ENCODE measurements at places on chromosomes 12 and 14.

GRCh38 chr14:52840877-52841276, 49.5 kb upstream of the GNPNAT1 start:
- no peak for DNase-seq

GRCh38 chr12:8035440-8036010, 3.0 kb downstream of the FOXJ2 start:
- no peak for DNase-seq

- DNase-seq: no peak
Measured at GRCh38 chr14:26694521-26694920, 96.7 kb upstream of the NOVA1 start.

- DNase-seq: no peak
Measured at GRCh38 chr14:101562659-101563351, 1.5 kb downstream of the DIO3 start.

DNA sequence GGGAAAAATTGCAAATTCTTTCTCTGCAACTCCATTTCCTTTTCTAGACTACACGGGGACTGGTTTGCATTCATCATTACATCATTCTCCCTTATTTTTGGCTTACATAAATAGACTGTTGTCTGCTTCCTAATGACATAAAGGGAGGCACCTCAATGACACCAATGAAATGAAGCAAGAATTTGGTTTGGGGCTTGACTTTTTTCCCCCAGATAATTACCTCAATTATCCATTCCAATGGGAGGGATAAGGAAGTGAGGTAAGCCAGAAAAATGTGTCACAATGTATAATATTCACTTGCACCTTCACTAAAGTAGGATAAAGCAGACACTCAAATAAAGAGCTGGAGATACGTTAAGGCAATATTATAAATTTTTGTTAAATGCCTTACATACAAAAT, 240.6 kb upstream of the GRIP1 start:
- no peak for DNase-seq

DNA sequence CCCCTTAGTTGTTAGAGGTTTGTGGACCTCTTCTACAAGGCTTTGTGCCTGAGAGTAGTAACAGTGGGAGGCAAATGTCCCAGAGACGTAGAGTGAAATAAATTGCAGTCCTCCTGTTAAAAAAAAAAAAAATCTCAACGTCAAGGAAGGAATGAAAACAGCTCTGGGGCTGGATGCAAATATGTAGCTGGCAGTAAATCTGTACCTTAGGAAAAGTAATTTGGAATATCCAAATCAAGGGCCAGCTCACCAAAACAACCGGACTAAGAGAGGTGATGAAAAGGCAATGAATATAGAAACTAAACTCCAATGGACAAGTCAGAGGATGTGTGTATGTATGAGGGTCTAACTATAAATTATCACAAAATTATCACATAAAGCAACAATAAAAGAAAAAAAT, 27.0 kb downstream of the SINHCAF start:
- no peak for DNase-seq

DNA sequence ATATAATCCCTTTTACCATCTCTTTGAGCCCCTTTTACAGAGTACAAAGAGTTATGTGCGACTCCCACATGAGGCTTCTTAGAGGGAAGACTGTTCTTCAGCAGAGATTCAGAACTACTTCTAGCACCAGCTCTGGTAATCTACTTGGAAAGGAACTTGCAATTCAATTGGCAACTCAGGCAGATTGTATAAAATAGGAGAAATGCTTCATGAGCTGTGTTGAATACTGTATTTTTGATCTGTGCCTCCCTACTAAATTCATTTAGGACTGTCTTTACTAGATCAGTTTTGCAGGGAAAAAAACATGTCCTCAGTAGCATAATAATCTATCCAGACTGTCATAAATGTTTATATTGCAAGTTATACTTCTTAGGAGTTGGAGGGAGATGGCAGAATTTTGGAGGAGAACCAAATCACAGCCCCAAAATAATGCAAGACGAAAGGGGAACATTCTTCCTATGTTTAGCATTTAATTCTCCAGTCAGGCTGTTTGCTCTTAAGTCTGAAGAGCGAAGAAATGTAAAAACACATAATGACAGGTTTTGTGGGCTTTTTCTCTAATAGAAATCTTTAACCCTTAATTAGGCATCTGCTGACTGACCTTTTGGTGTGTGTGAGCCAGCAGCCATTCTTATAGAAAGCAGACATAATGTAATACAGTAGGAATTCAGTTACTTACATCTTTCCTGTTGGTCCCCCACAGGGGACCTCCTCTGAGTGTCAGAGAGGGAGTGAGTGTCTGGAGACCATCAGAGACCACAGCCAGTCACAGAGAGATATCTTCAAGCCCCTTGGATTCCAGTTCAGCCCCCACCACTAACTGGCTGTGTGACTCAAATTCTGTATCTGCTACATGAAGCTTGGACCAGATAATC, 3.9 kb downstream of the ANO4 start:
- no peak for DNase-seq

DNA sequence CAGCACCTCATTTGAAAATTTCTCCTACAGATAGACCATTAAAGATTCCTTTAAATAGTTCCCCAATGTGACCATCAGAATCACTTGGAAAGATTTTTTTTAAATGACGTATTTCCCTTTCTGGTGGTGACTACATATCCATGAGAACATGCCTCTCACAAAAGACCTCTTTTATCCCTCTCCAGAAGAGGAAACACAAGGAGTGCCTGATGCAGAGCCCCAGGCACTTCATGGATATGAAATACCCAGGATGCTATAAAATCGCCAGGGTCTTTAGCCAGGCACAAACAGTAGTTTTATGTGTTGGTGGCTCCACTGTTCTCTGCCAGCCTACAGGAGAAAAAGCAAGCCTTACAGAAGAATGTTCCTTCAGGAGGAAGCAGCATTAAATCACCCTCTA, 97.1 kb downstream of the ETNK1 start:
- DNase-seq: no peak

- no peak for DNase-seq
Measured at GRCh38 chr12:26231470-26231869, 36.1 kb downstream of the SSPN start.

GRCh38 chr12:39902821-39903220, 203.1 kb downstream of the SLC2A13 start:
- no peak for DNase-seq

DNA sequence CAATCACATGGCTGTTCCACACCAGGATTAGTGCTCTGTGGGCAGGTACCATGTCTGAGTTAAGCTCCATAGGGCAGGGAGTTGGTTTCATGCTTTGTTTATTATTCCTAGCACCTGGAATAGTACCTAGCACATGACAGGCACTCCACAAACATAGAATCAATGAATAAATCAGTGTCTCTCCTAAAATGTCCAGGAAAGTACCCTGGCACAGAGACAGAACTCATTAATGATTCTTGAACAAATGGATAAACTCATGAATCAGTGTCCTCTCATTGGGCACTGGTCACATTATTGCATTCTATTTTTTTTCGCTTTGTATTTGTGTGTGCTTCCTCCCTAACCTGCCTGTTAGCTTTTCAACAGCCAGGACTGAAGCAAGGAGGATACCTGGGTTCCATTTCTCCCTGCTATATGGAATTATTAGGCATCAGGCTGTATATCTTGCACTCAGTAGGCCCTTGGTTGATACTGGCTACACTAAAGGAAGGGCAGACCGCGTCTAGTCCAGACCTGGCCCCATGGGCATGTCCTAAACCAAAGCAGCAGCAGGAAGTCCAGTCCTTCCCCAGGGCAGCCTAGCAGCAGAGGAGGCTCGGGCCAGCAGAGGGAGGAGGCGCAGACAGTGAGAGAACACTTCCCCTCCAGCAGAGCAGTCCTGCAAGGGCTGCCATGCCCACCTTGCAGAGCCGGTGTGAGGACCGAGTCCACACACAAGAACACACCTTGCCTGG, 18.4 kb downstream of the HDAC7 start:
- no peak for DNase-seq

- DNase-seq: no peak
Measured at GRCh38 chr12:42010715-42011114, 134.0 kb downstream of the GXYLT1 start.

DNA sequence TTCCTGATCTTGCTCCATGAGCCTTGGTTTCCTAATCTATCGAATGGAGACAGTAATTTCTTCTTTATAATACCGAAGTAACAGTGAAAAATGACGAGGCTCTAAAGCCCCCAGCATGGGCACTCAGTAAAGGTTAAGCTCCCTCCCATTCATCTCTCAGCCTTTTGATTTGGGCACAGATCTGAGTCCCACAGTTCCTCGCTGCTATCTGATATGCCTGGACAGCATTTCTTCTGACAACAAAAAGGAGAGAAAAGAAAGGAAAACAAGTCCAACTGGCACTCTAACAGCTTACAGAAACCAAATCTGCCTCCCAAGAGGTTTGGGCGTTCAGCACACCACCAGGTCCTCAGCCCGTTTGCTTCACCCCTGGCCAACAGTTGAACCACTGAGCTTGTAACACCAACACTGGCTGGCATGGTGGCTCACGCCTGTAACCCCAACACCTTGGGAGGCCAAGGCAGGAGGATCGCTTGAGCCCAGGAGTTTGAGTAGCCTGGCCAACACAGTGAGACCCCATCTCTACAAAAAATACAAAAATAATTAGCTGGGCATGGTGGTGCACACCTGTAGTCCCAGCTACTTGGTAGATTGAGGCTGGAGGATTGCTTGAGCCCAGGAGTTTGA, 19.5 kb downstream of the CCDC88C start:
- DNase-seq: no peak

DNA sequence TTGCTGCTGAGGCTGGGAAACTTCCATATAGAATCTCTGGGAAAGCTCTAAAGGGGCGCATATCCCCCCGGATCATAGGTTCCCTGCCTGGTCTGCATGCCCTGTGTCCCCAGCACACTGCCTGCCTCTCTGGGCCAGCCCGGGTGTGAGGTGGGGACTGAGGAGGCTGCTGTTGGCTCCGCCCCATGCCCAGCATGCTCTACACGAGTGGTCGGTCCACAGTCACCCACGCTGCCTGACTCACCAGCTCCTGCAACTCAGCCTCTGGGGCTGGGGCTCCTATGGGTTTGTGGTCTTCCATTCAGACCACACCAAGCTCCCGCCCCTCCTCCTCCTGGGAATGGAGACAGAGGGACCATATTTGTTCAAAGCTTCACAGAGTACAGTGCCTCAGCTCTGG, 88.5 kb upstream of the ANO2 start:
- no peak for DNase-seq

DNA sequence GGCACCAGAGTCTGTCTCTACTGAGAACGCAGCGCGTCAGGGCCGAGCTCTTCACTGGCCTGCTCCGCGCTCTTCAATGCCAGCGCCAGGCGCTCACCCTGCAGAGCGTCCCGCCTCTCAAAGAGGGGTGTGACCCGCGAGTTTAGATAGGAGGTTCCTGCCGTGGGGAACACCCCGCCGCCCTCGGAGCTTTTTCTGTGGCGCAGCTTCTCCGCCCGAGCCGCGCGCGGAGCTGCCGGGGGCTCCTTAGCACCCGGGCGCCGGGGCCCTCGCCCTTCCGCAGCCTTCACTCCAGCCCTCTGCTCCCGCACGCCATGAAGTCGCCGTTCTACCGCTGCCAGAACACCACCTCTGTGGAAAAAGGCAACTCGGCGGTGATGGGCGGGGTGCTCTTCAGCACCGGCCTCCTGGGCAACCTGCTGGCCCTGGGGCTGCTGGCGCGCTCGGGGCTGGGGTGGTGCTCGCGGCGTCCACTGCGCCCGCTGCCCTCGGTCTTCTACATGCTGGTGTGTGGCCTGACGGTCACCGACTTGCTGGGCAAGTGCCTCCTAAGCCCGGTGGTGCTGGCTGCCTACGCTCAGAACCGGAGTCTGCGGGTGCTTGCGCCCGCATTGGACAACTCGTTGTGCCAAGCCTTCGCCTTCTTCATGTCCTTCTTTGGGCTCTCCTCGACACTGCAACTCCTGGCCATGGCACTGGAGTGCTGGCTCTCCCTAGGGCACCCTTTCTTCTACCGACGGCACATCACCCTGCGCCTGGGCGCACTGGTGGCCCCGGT, at the start of gene PTGDR:
Gene PTGDR, plus strand, starts transcription at position 198 of the 778 bp plus-strand sequence. Its CDS starts 117 bp downstream, at position 315.
- no peak for DNase-seq

GRCh38 chr12:94795044-94795443, 144.7 kb upstream of the TMCC3 start:
- DNase-seq: no peak

DNA sequence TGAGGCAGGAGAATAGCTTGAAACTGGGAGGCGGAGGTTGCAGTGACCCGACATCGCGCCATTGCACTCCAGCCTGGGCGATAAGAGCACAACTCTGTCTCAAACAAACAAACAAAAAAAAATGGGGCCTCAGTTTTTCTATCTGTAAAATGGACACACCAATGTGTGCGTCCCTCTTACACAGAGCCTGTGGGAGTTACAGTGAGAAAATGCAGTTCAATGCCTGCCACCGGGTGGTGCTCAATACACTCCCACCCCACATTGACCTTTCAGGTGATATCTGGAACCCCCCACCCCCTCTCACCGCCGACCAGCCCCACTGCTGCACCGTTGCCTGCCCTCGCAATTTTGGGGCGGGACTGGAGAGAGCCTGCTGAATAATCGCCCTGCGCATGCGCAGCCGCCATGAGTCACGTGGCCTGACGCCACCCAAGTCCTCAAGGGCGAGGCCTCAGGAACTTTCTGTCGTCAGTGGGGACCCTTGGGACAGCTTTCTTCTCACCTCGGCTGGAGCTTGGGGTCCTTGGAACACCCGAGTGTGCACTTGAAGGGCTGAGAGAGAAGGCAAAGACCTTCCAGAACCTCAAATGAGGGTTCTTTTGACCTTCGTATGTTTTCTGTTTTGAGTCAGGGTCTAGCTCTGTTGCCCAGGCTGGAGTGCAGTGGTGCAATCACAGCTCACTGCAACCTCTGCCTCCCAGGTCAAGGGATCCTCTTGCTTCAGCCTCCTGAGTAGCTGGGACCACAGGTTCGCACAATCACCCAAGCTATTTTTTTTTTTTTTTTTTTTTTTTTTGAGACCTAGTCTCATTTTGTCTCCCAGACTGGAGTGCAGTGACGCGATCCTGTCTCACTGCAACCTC, 14.6 kb upstream of the CABP1 start:
- no peak for DNase-seq

- no peak for DNase-seq
Measured at GRCh38 chr12:75337905-75338304, 3.4 kb downstream of the GLIPR1L1 start.

- no peak for DNase-seq
Measured at GRCh38 chr12:117594481-117594880, 233.1 kb upstream of the NOS1 start.

GRCh38 chr14:77812028-77812427, 12.1 kb downstream of the ADCK1 start:
- DNase-seq: no peak

Measured in HS-5 (cell line).